Right renal pelvis (tissue), 4 donors: ENCODE measurements at places on chromosomes 12 and 14. TPM values are rescaled to one million over a fixed set of nuclear protein-coding genes. Genes with fewer than 3 reads are reported as not detected.

- DNase-seq: no peak
Observed at GRCh38 chr12:93818488-93819049, 141.4 kb downstream of the CRADD start.

DNA sequence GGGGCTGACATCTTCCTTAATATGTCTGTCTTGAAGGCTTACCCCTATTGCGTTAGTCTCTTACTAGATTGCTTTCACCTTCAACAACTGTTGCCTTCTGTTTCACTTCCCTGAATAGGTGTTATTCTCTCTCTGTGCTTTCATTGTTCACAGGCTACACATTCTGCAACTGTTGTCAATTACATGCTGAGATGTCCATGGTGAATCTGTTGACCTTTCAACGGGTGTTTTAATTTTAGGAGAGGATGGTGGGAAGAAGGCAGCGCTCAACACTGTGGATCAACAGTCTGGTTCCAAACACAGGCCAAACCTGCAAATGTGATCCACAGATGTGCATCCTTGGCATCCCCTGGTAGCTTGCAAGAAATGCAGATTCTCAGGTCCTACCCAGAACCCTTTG, 101.9 kb downstream of the DACT1 start:
- DNase-seq: no peak

DNA sequence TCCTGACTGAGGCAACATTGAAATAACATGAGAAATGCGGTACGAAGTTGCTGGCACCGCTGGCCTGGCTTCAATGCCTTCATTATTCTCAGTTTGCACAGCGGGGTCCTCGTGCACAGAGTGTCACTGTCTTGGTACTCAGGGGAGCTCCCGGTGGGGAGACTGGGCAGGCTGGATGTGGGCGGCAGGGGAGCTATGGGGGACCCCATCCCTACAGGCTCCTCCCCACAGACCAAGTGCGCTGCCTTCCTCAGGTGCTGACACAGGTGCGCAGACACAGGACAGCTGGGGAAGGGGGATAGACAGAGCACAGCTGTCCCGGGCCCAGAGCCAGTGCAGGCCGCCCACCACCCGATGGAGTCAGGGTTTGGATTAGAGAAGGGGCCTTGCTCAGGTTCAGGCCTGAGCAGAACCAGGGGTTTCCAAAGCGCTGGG, 270.1 kb downstream of the ADGRD1 start:
- DNase-seq: no peak

DNA sequence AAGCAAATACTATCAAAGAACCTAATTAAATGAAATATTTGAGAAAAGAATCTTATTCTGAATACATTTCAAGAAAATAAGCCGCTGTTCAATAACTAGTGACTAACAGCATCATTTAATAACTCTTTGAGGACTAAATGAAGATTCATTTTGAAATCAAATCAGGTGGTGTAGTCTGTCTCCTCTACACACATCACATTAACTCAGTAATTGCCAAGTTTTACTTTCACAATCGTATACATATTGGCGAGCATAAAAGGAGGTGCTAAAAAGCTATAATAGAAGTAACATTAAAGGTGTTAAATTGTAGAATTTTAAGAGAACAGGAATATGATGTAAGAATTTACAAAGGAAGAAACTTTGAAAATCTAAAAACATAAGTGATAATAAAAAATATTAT, 185.1 kb downstream of the MDGA2 start:
- no peak for DNase-seq

MMP19 gene
- polyA plus RNA-seq: 0.55 TPM
